ENCODE measurements at places on chromosomes 11 and 22. TPM values are rescaled to one million over a fixed set of nuclear protein-coding genes. Genes with fewer than 3 reads are reported as not detected.

- no peak for DNase-seq
Observed at GRCh38 chr11:65503368-65503948, 4.6 kb downstream of the MALAT1 start.

DNA sequence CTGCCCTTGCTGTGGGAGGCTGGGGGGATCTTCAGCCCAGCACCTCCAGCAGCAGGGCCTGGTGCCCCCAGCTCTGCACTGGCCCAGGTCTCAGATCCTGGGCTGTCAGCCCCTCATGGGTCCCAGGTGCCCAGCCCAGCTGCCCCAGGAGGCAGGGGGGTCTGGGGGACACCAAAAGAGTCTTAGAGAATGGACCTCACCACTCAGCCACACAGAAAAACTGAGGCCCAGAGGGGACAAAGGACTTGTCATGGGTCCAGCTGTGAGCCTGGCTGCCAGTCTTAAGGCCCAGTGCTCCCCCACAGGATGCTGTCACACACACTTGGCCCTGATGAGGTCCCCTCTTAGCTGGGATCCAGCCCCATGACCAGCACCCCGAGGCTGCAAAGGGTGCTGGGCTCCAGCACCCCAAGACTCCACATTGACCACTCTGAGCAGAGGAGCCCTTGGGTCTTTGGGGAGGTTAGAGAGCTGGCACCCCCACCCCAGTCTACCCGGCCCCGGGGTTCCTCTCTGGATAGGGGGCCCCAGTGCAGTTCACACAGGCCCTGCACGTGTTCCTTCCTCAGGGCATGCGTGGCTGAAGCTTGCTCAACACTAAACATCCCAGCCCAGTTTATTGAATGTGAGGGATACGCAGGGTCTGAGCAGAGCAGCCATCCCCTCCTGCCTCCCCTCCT, 54.4 kb downstream of the IGLL5 start:
- DNase-seq: no peak

- DNase-seq: no peak
Observed at GRCh38 chr11:28342716-28343115, 234.5 kb downstream of the METTL15 start.

- DNase-seq: peak; percentile 6
Observed at GRCh38 chr11:70825893-70826540, 426.4 kb downstream of the SHANK2 start.

ZBTB16 gene
- 78.1 TPM for total RNA-seq

PGR gene
- total RNA-seq: 6.6 TPM
